ENCODE measurements at places on chromosomes 3 and 15.

- no peak overlapping the region for H3K27ac ChIP-seq
- H3K4me1 ChIP-seq = no peaks in the 10 kb centered on the region
- no peak overlapping the region for H3K4me3 ChIP-seq
- DNase-seq = no peak
Measured at GRCh38 chr15:80491163-80491847, 87.1 kb downstream of the ARNT2 start.

- peaks cover 41% of the 10 kb centered on the region for H3K27me3 ChIP-seq
- H3K36me3 ChIP-seq = no peaks in the 10 kb centered on the region
- DNase-seq = no peak
- H3K4me3 ChIP-seq = no peak overlapping the region
Measured at GRCh38 chr3:115624029-115624741, 875 bp downstream of the GAP43 start.

DNA sequence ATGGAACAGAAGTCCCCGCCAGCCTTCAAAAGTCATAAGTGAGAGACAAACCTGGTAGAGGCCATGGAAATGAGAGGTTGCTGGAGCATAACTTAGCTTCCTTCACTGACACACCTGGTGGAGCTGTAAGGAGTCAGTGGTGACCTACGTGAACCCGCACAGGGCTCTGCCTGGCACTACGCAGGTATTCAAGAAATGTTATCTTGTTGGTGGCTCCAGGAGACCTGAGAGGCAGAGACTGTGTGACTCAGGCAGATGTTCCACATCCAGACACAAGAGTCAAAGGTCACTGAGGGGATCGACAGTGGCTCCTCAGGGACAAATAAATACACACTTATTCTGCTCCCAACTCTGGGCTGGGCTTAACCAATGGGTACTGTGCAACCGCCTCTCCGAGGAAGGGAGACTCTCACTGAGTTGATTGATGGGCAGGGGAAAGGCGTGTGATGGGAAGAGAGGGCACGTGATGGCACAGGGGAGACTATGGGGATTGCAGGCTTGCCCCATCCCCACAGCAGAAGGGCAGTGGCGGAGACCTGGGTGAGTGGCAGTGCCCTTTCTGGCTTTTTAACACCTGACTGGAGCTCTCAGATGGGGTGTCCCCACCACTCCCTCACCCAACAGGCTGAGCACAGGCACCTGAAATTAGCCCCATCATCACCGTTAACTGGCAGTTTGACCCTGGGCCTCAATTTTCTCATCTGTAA is 111.7 kb upstream of the SMAD3 start:
- no peak overlapping the region for H3K27ac ChIP-seq
- H3K36me3 ChIP-seq = no peaks in the 10 kb centered on the region
- peaks cover 25% of the 10 kb centered on the region for H3K27me3 ChIP-seq
- DNase-seq = no peak
- H3K4me3 ChIP-seq = no peak overlapping the region
- peaks cover 3% of the 10 kb centered on the region for H3K4me1 ChIP-seq

DNA sequence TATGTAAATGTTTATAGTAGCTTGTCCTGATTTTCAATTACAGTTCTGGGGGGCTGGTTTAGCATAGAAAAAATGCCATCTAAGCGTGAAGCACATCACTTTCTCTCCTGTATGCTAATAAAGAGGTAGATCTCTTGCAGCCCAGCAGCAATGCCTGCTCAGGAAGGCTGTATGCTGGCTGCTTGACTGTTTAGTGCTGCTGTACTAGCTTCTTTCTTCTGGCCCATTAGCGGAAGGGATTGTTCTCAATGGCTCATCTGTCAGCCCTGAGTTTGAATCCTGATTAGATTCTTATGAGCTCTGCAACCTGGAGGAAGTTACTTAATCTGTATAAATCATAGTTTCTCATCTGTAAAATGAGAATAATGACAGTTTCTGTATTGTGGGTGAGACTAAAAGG is 478.9 kb downstream of the ERC2 start:
- no peaks in the 10 kb centered on the region for H3K4me1 ChIP-seq
- no peak overlapping the region for H3K27ac ChIP-seq
- no peak for DNase-seq
- H3K4me3 ChIP-seq = no peak overlapping the region
- H3K27me3 ChIP-seq = no peaks in the 10 kb centered on the region
- no peaks in the 10 kb centered on the region for H3K36me3 ChIP-seq

GRCh38 chr3:182331341-182331740 is 462.0 kb upstream of the ATP11B start:
- no peak overlapping the region for H3K4me3 ChIP-seq
- no peak overlapping the region for H3K27ac ChIP-seq
- no peaks in the 10 kb centered on the region for H3K4me1 ChIP-seq
- H3K27me3 ChIP-seq = no peaks in the 10 kb centered on the region
- DNase-seq = no peak

DNA sequence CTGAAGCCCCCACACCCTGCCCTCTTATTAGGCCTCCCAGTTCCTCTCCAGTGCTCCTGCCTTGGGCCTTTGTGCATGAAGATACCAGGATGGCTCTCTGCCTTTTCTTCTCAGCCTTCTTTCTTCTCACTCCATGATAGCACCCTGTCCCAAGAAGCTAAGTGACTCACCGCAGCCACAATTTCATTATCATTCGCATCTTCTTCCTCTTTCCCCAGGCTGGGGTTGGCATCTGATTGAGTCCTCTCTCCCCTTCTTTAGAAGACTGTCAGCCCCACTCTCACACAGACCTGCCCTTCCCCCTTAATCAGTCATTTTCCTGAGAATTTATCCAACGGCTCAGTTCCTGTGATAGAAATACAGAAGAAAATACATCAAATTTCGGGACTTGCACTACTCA is 102.0 kb downstream of the STAC start:
- no peaks in the 10 kb centered on the region for H3K27me3 ChIP-seq
- no peaks in the 10 kb centered on the region for H3K36me3 ChIP-seq
- DNase-seq = no peak
- no peak overlapping the region for H3K27ac ChIP-seq
- no peaks in the 10 kb centered on the region for H3K4me1 ChIP-seq
- no peak overlapping the region for H3K4me3 ChIP-seq

DNA sequence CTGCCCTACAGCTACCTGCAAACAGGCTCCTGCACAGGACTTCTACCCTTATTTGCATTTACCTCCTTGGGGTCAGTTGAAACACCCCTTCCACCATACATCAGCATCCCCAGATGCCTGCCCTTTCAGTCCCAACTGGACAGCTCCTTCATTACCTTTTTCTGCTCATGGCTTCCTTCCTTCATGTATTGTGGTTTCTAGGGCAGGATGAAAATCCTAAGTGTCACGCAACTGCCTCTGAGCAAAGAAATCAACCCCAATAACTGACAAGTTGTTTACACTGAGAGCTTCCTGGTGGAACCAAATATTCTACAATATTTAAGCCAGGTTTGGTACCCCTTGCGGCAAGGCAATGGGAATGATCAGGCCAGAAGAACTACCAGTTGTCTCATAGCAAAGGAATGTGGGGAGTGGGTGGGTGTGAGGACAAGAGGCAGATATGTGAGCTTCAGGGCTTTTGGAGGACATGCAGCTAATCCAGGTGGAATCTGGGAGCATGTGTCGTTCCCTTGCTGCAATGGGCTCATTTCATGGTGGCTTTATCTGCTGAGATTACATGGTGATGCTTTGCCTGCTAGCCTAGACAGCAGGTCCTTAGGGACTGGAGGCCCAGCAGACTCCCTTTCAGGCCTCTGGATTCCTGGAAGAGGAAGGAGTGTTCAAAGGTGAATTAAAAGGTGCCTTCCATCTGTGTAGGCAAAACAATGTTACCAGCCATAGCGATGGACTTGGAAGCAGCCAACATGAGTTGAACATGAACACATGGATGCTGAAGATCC is 34.9 kb downstream of the PPCDC start:
- H3K4me1 ChIP-seq = peaks cover 48% of the 10 kb centered on the region
- H3K27ac ChIP-seq = peak overlapping the region; percentile 27
- DNase-seq = no peak
- H3K27me3 ChIP-seq = no peaks in the 10 kb centered on the region
- H3K4me3 ChIP-seq = no peak overlapping the region

- peaks cover 40% of the 10 kb centered on the region for H3K4me1 ChIP-seq
- peaks cover 37% of the 10 kb centered on the region for H3K36me3 ChIP-seq
- no peak overlapping the region for H3K4me3 ChIP-seq
- H3K27ac ChIP-seq = no peak overlapping the region
- no peak for DNase-seq
- H3K27me3 ChIP-seq = no peaks in the 10 kb centered on the region
Measured at GRCh38 chr15:85592148-85592547, 202.6 kb downstream of the KLHL25 start.

GRCh38 chr15:38944536-38944935 is 379.9 kb upstream of the RASGRP1 start:
- H3K27ac ChIP-seq = no peak overlapping the region
- no peaks in the 10 kb centered on the region for H3K4me1 ChIP-seq
- no peak overlapping the region for H3K4me3 ChIP-seq

DNA sequence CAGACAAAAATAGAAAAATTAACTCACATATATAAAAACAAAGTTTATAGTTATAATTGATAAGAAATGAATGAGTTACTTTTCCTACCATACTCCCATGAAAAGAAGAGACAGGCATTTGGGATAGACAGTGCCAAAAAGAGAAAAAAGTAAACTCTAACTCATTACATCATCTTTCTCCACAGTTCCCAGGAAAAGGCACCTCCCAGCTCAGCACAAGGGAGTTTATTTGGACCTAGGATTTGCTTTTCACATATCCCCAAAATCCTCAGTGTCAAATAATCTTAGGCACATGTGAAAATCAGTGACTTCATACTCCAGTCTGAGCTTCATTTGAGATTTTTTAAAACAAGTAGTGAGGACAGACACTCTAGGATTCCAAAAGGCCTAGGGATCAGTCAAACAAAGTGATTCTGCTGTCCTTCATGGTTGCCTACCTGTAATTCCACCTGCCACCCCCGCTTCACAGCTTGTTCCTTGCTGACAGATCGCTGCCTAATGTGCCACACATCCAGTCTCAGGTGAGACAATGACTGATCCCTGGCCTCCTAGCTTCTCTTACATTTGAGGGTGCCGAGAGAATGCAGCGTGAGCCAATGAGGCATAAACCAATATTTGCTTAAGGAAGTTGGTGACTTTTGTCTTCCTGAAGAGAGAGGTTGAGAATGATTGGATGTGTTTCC is 573.7 kb downstream of the TBL1XR1 start:
- no peak overlapping the region for H3K4me3 ChIP-seq
- DNase-seq = no peak
- no peaks in the 10 kb centered on the region for H3K36me3 ChIP-seq
- H3K27ac ChIP-seq = no peak overlapping the region

DNA sequence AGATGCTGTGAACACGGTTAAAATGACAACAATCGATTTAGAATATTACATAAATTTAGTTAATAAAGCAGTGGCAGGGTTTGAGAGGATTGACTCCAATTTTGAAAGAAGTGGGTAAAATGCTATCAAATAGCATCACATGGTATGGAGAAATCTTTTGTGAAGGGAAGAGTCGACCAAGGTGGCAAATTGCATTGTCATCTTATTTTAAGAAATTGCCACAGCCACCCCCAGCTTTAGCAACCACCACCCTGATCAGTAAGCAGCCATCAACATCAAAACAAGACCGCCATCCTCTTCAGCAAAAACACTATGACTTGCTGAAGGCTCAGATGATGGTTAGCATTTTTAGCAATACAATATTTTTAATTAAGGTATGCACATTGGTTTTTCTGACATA is 5.7 kb upstream of the CCR5 start:
- no peak overlapping the region for H3K4me3 ChIP-seq
- H3K36me3 ChIP-seq = peaks cover 8% of the 10 kb centered on the region
- H3K4me1 ChIP-seq = peaks cover 41% of the 10 kb centered on the region
- no peak overlapping the region for H3K27ac ChIP-seq

GRCh38 chr3:147119346-147119745 is 287.0 kb downstream of the ZIC4 start:
- no peaks in the 10 kb centered on the region for H3K4me1 ChIP-seq
- no peak for DNase-seq
- no peak overlapping the region for H3K4me3 ChIP-seq
- H3K27me3 ChIP-seq = no peaks in the 10 kb centered on the region
- H3K27ac ChIP-seq = no peak overlapping the region
- H3K36me3 ChIP-seq = no peaks in the 10 kb centered on the region

GRCh38 chr3:73602170-73602569 is 22.6 kb downstream of the PDZRN3 start:
- no peak overlapping the region for H3K27ac ChIP-seq
- no peaks in the 10 kb centered on the region for H3K27me3 ChIP-seq
- no peaks in the 10 kb centered on the region for H3K36me3 ChIP-seq
- no peak for DNase-seq
- H3K4me3 ChIP-seq = no peak overlapping the region

DNA sequence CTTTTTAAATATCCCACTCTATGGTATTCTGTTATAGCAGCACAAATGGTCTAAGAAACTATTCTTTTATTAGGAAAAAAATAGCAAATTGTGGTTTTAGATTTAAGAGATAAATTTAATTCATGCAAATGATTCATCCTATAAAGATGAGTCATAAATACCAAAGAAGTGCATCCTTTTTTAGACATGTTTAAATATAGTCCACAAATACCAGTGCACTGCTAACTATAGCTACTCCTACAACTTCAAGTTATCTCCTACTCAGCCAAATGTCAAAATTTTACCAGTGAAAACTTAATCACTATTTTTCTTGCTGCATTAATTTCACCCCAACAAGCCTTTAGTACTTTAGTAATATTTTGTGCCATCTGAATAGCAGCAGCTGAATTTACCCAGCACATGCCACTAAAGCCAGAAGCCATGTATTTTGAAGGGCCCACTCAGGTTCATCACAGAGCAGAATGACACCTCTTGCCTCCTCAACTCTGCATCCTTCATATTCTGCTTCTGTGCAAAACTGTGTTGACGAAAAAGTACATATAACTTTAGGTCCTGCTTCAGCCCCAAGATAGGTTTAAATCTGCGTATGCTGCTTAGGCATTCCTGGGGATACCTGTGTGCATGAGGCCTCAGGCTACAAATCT is 24.9 kb downstream of the CX3CR1 start:
- no peak overlapping the region for H3K4me3 ChIP-seq
- DNase-seq = no peak
- H3K27me3 ChIP-seq = peaks cover 5% of the 10 kb centered on the region
- H3K27ac ChIP-seq = peak overlapping the region; percentile 37
- peaks cover 29% of the 10 kb centered on the region for H3K4me1 ChIP-seq

- DNase-seq = no peak
- peak overlapping the region; percentile 92 for H3K27ac ChIP-seq
- peak overlapping the region; percentile 94 for H3K4me3 ChIP-seq
- no peaks in the 10 kb centered on the region for H3K27me3 ChIP-seq
- H3K4me1 ChIP-seq = peaks cover 48% of the 10 kb centered on the region
Measured at GRCh38 chr3:37994639-37994972, 4.0 kb downstream of the VILL start.

Measured in T-helper 2 cell treated with Interferon-gamma antibody and Interleukin-4, amounts not matched to agents 5 μg/mL and 100 μg/mL, for 36 hours (primary cell).